ENCODE measurements at places on chromosomes 12 and 14.
A peak's percentile ranks its signal among the peaks of the same experiment; 100 is the strongest.

DNA sequence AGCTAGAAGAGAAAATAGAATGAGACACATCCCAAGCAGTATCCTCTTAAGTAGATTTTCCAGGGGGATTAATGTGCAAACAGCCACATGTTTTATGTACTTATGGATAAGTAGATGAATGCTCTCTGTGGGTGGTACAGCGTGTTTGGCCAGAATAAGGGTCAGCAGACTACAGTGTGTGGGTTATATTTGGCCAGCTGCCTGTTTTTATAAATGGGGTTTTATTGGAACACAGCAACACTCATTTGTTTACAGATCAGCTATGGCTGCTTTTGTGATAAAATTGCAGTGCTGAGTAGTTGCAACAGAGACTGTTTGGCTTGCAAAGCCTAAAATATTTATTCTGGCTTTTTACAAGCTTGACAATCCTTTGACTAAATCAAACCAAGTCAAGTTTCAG lies 780.2 kb upstream of the SEL1L start:
- no peak for DNase-seq

DNA sequence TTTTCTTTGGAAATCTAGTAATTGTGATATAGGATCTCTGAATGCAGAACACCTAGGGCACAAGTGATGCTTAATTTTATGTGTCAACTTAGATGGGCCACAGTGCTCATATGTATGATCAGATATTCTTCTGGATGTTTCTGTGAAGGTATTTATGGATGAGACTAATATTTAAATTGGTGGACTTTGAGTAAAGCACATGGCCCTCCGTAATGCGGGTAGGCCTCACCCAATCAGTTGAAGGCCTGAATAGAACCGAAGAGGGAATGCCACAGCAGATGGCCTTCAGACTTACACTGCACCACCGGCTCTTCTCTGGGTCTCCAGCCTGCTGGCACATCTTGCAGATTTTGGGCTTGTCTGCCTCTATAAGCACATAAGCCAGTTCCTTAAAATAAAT lies 60.0 kb downstream of the ETV6 start:
- DNase-seq, result no peak

GRCh38 chr12:29640589-29641345 lies 143.0 kb downstream of the TMTC1 start:
- DNase-seq, result no peak

- DNase-seq, result no peak
Observed at GRCh38 chr12:66602483-66603143, 76.3 kb downstream of the GRIP1 start.

- no peak for DNase-seq
Observed at GRCh38 chr14:61391119-61391518, 69.7 kb downstream of the PRKCH start.

GRCh38 chr12:9327320-9327719 lies 119.1 kb upstream of the PZP start:
- no peak for DNase-seq

DNA sequence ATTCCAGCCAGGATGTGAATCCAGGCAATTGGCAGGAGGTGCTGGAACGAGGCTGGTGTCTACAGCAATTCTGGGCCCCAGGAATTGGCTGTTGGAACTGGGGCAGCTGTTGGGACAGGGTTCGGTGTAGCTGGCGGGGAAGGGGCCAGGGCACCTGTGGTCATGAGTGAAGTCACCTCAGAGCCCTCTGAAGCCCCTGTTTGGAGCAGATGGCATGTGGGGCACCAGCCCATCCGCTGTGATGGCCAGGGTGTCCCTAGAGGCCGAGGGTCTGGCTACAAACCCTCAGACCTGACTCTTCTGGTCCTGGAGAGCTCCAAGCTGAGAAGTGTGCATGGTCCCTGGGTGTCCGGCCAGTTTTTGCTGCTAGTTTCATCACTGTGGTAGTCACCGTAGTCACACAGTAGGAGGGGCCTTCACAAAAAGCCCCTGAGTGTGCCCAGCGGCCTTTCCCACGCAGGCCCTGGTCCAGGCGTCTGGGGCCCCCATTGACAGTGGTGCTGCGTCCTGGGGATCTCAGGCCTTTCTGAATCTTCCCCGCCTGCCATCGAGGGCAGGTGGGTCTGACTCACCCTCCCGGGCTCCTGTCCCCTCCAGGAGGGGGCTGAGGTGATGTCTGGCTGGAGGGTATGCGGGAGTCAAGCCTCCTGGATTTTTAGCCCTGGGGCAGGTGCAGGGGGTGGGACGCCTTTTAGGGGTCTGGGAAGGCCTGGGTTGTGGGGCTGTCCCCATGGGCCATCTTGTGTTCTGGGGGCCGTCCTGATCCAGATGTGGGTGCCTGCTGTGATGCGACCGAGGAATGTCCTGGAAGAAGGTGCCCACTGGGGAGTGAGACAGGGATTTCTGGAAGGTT lies 368.0 kb downstream of the TMEM121 start:
- DNase-seq, result no peak

GRCh38 chr12:45863332-45863731 lies 127.0 kb downstream of the SCAF11 start:
- DNase-seq, result no peak

DNA sequence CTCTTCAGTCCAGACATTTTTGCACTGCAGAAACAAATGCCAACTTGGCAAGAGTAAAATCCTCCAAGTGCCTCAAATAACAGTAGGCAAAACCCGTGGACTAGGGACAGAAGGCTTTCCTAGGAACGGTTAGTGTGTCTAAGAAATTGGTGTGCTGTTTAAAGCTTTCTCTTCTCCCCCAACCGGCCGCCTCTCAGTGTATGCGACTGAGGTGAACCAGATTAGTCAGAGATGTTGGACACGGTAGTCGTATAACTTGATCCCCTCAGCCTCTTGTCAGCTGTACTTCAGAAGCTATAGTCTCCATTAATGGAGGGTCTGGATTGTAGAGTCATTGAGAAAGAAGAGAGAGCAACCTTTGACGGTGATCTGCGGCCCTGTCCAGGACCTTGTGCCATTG lies 21.7 kb downstream of the PPFIBP1 start:
- no peak for DNase-seq

DNA sequence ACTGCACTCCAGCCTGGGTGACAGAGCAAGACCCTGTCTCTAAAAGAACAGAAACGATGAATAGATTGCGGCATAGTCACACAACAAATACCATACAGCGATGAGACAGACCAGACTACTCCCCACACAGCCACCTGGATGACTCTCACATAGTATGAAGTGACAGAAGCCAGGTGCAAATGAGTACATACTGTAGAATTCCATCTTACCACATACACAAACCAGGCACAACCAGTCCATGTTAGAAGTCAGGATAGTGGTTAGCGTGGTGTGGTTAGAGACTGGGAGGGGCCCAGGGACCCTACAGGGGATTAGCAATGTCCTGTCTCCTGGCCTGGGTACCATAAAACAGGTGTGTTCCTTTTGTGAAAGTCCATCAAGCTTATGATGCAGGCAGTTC lies 53.8 kb downstream of the FAM222A start:
- no peak for DNase-seq

- no peak for DNase-seq
Observed at GRCh38 chr12:116385486-116386217, 108.2 kb upstream of the MED13L start.

DNA sequence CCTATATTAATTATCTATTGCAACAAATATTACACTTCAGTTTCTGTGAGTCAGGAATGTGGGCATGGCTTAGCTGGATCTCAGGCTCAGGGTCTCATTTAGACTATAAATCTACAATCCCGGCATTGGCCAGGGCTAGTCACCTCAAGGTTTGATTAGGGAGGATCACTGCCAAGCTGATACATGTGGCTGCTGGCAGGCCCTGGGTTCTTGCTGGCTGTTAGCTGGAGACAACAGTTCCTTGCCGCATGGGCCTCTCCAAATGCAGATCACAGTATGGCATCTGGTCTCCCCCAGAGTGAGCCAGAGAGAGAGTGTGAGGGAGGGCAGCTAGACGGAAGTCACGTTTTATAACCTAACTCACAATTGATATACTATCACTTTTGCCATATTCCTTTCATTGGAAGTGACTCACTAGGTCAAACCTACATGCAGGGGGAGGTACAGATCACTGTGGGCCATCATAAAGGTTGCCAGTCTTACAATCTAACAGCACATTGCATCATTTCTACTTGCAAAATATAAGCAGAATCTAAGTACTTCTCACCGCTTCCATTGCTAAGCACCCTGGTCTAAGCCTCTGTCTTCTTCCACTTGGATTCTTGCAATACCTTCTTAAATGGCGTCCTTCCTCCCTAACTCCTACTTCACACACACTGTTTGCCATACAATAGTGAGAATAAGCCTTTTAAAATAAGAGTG lies 174.0 kb upstream of the ARHGAP5 start:
- no peak for DNase-seq

- DNase-seq, result peak; percentile 19
Observed at GRCh38 chr12:9244894-9245293, 36.7 kb upstream of the PZP start.

- DNase-seq, result no peak
Observed at GRCh38 chr12:49227713-49228112, 37.2 kb upstream of the TUBA1C start.

Data from stimulated activated naive B cell treated with anti-CD40 and anti-IgM and Interleukin-4, amounts not matched to agents 10 μg/mL and 1 μg/mL and 100 μg/mL, for 72 hours (primary cell).